ENCODE measurements at places on chromosomes 2 and 18. TPM values are rescaled to one million over a fixed set of nuclear protein-coding genes. Genes with fewer than 3 reads are reported as not detected.

RGPD3 gene
- total RNA-seq: 0.13 TPM

PLGLB1 gene
- total RNA-seq: 0.30 TPM

CCT4 gene
- 304 TPM for total RNA-seq

PDE6D gene
- 17.0 TPM for total RNA-seq

KLHL41 gene
- total RNA-seq: 0.17 TPM

HMSD gene
- not detected for total RNA-seq

TUBB8B gene
- total RNA-seq: not detected

All from A549 treated with GW870086 at 1 μM for 4 hours (cell line).